ENCODE measurements at places on chromosomes 3 and 15. TPM values are rescaled to one million over a fixed set of nuclear protein-coding genes. Genes with fewer than 3 reads are reported as not detected.

- no peak for DNase-seq
Measured at GRCh38 chr15:101434032-101434920, 55.2 kb downstream of the PCSK6 start.

DNA sequence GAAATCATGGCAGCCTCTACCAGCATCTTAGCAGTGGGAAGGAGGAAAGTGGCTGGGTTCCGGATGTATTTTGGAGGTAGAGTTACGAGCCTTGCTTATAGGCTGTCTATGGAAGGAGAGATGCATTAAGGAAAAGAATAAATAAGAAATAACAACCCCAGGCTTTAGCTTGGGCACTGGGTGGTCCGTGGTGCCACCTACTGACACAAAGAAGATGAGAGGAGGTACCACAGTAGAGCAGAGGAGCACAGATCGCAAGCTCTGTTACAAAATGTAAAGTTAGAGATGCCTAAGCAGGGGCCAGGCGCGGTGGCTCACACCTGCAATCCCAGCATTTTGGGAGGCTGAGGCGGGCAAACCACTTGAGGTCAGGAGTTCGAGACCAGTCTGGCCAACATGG lies 74.8 kb downstream of the TMEM39A start:
- no peak for DNase-seq

- no peak for DNase-seq
Measured at GRCh38 chr15:101533371-101534140, 44.0 kb upstream of the PCSK6 start.

GRCh38 chr3:42708611-42709151 lies 6.1 kb upstream of the HHATL start:
- peak; percentile 39 for DNase-seq

DNA sequence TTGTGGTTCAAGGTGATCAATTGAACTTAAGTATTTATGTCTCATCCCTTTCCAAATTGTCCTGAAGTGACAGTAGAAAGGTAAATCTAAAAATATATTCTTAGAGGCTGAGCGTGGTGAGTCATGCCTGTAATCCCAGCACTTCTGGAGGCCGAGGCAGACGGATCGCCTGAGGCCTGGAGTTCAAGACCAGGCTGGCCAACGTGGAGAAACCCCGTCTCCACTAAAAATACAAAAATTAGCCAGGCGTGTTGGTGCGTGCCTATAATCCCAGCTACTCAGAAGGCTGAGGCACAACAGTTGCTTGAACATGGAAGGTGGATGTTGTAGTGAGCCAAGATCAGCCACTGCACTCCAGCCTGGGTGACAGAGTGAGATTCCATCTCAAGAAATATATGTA lies 226.6 kb downstream of the DPH6 start:
- no peak for DNase-seq

GRCh38 chr15:38532728-38533127 lies 31.9 kb downstream of the RASGRP1 start:
- DNase-seq, result no peak

DNA sequence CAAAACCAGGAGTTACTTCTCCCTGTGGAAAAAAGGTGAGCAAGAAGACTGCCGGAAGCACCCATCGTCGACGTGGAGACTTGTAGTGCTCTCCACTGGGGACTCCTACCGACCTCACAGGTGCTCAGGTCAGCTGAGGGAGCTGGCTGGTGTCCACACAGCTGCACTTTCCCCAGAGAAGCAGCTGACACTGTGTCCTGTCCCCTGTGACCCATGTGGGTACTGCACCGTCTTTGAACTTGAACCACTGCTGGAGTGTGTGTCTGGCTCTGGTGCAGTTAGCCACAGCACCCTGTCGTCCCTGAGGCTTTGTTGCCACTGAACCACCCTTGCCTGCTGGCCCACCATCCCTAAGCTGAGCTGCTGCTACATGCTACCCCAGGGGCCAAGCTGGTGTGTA lies 270.8 kb downstream of the CACNA2D3 start:
- no peak for DNase-seq

GRCh38 chr3:194102436-194102835 lies 33.5 kb upstream of the HES1 start:
- no peak for DNase-seq

DNA sequence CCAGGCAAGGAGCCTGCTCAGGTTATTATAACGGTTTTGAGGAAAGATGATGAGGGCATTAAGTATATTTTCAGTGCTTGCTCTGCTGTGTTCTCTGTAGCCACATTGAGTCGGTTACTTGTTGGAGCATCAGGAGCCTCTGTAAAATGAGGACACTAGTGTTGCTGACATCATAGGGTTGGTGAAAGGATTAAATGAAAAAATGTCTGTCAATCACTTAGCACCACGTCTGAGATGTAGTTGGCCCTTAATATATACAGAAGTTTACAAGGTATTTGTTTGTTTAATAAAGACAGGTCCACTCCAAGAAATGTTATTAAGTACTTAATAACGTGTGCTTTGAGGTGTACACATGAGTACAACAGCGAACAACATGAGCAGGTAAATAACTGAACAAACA lies 735 bp upstream of the SLC25A26 start:
- DNase-seq, result no peak

- no peak for DNase-seq
Measured at GRCh38 chr3:122132949-122133540, 50.4 kb upstream of the CASR start.

DNA sequence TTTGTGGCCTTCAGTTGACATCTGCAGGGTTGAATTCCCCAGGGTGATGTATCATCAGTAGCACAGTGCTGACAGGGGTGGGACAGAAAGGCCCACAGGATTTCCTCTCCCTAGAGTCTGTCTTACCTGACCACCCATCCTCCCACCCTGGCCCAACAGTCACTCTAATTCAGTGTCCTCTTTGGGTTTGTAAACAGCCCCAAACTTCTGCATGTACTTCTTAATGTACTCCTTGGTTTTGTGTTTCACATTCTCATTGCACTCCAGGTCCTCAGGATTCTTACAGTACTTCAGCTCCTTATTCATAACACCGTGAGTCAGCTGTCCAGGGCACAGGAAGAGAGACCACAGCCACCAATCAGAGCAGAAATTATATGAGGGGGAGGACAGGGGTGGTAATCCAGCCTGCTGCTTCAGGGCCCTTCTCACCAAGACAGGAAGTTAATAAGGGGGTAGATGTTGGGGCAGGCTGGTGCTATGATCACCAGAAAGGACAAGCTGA lies 37.5 kb downstream of the NBEAL2 start:
- DNase-seq, result no peak

DNA sequence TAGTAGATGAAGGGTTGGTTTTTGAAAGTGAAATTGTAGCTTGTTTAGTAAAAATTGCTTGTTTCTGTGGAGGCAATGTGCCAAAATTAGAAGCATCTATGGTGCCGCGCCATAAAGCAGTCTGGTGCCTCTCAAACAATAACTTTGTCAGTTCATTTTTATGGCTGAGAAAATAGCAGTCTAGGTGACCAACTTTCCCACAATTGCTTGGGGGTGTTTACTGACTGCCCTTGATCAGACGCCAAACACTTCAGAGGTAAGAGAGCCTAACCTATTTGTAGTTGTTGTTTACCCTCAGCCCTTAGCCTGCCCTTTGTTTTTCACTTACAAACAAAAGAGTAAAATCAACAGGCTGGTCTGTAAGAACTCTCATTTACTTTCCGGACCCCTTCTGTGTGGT lies 174.5 kb downstream of the FNDC3B start:
- no peak for DNase-seq

DNA sequence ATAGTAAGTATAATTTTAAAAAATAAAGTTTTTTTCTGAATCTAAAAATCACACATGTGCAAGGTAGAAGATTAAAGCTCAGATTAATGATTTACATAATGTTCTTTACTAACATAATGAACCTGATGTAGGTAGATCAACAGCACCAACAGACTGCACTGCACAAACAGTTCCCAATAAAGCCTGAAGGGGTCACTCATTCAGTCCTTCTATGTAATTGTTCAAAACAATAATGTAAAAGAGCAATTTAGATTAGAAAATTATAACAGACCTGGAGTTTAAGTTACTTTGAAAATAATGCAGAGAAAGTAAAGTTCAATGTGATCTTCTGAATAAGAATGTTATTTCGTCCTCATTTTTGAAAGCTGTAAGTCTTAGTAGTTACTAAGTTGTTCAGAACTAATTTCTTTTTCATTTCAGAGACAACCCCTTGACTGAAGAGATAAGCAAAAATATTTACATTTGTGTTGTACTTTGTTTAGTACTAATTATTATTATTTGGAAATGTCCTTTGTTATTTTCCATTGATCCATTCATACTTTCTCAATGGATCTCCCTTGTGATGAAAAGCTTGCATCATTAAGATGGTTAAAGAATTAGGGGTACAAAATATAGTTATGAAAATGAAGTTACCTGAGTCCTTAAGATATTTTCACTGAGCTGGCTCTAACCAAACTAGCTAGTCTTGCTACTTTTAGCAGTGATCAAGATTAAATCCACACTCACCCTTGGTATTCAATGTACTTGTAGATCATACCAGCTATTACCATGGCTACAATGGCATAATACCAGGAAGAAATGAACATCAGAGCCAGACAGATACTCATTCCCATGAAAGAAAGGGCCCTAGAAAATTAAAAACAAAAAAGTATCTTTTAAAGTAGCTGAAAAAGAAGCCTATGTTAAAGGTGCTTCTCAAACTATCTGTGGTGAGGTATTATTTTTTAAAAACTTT lies 16.8 kb downstream of the EMC4 start:
- no peak for DNase-seq

GRCh38 chr3:194287374-194287773 lies 63.8 kb downstream of the CPN2 start:
- DNase-seq, result no peak

GRCh38 chr15:82771789-82772607 lies 33.9 kb downstream of the FSD2 start:
- DNase-seq, result no peak

GRCh38 chr3:12955651-12956315 lies 114.4 kb upstream of the RPL32 start:
- DNase-seq, result no peak

GRCh38 chr3:171056528-171056927 lies 30.0 kb upstream of the SLC2A2 start:
- DNase-seq, result no peak

DNA sequence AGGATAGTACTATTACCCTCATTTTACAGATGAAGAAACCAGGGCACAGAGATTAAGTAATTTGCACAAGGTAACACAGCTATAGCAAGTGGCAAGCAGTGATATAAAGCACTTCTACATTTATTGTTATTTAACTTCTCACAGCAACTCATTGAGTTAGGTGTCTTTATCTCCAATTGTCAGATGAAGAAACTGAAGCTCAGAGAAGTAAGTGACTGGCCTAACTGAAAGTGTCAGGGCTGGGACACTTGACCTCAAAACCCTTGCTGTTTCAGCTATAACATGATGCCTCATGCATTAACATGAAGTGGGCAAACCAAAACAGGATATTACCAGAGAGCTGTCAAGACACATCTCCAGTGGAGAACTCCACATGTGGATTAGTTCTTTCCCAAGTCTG lies 65.8 kb upstream of the LEKR1 start:
- no peak for DNase-seq

- DNase-seq, result no peak
Measured at GRCh38 chr3:18290157-18290556, 135.0 kb downstream of the SATB1 start.

GRCh38 chr3:63538919-63539318 lies 113.6 kb upstream of the SNTN start:
- no peak for DNase-seq

- DNase-seq, result no peak
Measured at GRCh38 chr3:112973325-112974177, 1.4 kb downstream of the CD200R1 start.

- DNase-seq, result no peak
Measured at GRCh38 chr3:136804813-136805212, 14.1 kb upstream of the SLC35G2 start.

DNA sequence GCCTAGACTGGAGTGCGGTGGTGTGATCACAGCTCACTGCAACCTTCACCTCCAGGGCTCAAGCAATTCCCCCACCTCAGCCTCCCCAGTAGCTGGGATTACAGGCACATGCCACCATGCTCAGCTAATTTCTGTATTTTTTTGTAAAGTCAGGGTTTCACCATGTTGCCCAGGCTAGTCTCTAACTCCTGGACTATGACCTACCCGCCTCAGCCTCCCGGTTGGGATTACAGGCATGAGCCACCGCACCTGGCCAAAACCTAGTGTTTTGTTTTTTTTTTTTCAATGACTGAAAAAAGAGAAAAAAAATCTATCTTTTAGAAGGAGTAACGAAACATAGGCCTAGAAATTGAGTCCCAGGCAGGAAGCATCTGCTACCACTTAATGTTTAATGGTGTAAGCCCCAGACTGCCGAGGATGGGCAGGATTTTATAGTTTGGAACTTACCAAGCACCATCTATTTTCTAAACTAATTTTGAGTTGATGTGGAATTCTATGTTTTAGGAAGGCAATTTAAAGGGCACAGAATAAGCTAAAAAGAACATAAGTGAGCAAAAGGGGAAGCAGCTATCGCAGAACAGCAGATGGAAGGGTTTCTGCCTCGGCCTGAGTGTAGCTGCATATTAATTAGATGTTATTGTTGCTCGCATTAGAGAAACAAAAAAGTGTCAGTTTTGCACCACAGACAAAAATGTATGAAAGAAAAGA lies 24.2 kb upstream of the CA12 start:
- DNase-seq, result no peak

GRCh38 chr15:35060591-35060990 lies 24.5 kb downstream of the NANOGP8 start:
- no peak for DNase-seq

GRCh38 chr3:79983118-79983517 lies 215.3 kb upstream of the ROBO1 start:
- no peak for DNase-seq

The PPM1L gene
- 14.9 TPM for total RNA-seq

The CSK gene
- 83.8 TPM for total RNA-seq

The CDHR4 gene
- 9.6 TPM for total RNA-seq

The KLHL6 gene
- total RNA-seq, result 36.7 TPM

The JMJD7 gene
- 24.3 TPM for total RNA-seq

The ITPKA gene
- total RNA-seq, result 0.32 TPM

The SERPINI2 gene
- 2.3 TPM for total RNA-seq

The SCAMP5 gene
- total RNA-seq, result 1.9 TPM

The GOLGA8O gene
- total RNA-seq, result not detected

The GPR62 gene
- total RNA-seq, result not detected

The MYLK gene
- total RNA-seq, result 156 TPM

The CTXN2 gene
- not detected for total RNA-seq

The HCLS1 gene
- 93.6 TPM for total RNA-seq

The ZIC1 gene
- not detected for total RNA-seq

The CCDC9B gene
- total RNA-seq, result 71.4 TPM

The MAGI1 gene
- 35.5 TPM for total RNA-seq

The EPB42 gene
- total RNA-seq, result not detected

The COL8A1 gene
- 56.1 TPM for total RNA-seq

The MYO5C gene
- total RNA-seq, result 74.7 TPM
